Retinal pigment epithelial cell (primary cell): ENCODE measurements at places on chromosomes 11 and 22.

- peak; percentile 94 for DNase-seq
These were observed 113.6 kb downstream of the MICAL3 start for GRCh38 chr22:17910561-17911311.

- peak; percentile 37 for DNase-seq
These were observed 1.8 kb upstream of the FIBIN start for GRCh38 chr11:26992031-26992541.

- no peak for DNase-seq
These were observed 23.2 kb downstream of the SMIM38 start for GRCh38 chr11:69178819-69179482.

DNA sequence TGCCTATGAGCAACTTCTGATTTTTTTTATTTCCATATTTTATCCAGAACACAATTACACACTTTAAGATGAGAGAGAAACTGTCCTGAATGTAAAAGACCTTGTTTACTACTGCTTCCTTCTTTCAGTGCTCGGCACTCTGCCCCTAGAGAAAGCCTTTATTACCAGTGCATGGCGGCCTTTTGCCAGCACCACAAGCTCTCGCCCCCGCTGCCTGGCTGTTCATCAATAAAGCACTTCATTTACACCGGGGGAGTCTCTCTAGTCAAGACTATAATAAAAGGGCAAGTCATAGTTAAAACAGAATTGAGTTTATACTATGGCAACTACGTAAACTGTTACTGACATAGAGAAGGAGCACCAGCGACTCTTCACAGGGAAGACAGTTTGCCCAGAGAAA lies 259.5 kb downstream of the CADM1 start:
- DNase-seq: no peak

- DNase-seq: no peak
These were observed 673.0 kb downstream of the OPCML start for GRCh38 chr11:132859306-132859705.

- DNase-seq: no peak
These were observed 23.4 kb downstream of the CELSR1 start for GRCh38 chr22:46513908-46514550.

GRCh38 chr11:122804161-122804560 lies 34.1 kb upstream of the CRTAM start:
- no peak for DNase-seq

DNA sequence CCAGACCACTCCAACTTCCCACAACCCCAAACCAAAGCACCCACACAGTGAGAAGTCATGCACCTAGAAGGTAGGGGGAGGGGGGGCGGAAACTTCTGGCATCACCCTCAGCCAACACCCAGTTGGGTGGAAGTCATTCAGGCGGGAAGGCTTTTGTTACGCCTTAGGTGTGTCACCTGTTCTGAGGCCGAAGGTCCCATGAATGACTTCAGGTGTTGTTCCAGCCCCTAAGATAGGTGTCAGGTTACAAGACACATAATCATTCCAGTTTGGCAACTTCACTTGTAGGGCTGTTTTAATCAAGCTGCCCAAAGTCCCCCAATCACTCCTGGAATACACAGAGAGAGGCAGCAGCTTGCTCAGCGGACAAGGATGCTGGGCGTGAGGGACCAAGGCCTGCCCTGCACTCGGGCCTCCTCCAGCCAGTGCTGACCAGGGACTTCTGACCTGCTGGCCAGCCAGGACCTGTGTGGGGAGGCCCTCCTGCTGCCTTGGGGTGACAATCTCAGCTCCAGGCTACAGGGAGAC lies at the start of gene TMPRSS4:
Gene TMPRSS4, plus strand, starts transcription at position 325 of the 528 bp plus-strand sequence. CDS start 225 bp downstream, outside the sequence.
- DNase-seq: no peak

DNA sequence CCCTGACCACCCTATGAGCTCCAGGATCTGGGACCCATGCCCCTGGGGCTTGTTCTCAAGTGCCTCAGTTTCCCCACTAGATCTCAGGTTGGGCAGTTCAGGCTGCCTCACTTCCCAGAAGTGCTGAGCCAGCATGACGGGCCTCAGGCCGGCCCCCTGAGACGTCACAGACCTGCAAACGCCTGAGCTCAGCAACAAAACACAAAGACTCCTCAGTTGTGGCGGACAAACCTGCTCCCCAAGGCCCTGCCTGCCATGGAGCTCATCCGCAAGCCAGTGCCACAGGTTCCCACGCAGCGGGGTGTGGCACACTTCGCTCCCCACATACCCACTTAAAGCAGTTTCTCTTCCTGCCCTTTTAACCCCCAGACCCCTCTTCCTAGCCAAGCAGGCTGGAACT lies 45.2 kb downstream of the NECTIN1 start:
- DNase-seq: no peak

DNA sequence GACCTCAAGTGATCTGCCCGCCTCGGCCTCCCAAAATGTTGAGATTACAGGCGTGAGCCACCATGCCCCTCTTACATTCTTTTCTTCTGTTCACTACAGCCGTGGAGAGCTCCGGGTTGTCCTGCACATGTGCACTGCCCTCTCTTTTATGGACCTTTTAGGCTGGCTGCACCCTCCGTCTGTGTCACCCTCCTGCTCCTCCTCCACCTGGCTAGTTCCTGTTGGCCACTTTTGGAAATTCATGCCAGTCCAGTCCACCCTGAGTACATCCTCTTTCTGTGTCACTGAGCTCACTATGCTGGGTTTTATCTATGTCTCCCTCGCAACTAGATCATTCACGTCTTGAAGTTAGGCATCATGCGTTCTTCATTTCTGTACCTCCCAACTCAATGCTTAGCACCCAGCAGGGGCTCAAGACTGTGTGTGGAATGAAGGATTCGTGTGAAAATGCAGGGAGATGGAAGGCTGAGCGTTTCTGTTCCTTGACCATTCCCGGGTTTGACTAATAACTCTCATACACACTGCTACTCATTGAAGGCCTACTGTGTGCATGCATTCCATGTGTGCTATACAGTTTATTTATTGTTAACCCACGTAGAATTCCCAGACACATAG lies 60.6 kb downstream of the PTPRJ start:
- no peak for DNase-seq

GRCh38 chr11:17571431-17572358 lies 24.6 kb downstream of the OTOG start:
- DNase-seq: no peak

GRCh38 chr11:126560221-126560620 lies 204.7 kb downstream of the ST3GAL4 start:
- DNase-seq: no peak

DNA sequence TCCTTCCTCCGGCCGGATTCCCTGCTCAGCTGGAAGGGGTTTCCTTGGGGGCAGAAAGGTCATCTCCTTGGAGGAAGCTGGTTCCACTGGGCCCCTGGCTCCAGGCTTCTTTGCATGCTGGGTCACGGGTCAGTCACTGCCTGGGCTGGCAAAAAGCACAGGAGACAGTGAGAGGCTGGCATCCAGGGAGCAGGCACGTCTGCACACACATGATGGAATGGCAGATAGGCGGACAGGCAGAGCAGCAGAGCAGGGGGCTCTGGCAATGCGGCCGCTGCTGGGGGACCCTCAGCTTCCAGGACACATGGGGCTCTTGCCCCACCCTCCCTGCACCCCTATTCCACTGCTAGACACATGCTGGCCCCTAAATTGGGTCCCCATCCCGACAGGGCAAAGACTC lies 40.4 kb downstream of the C11orf58 start:
- no peak for DNase-seq

DNA sequence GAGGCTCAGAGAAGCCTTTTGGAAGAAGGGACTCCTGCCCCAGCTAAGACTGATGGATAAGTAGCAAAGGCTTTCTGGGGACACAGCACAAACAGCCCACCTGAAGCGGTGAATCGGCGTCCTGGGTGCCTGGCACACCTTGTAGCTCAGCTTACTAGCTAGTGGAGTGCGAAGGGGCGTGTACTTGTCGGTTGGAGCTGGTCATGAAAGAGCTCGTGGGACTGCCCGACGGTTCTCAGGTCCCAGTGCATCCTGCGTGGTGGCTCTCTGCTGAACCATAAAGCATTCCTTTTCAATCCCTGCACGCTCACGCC lies 690 bp upstream of the UVRAG start:
- peak; percentile 41 for DNase-seq

GRCh38 chr22:25928038-25928437 lies 186.1 kb downstream of the MYO18B start:
- DNase-seq: no peak

DNA sequence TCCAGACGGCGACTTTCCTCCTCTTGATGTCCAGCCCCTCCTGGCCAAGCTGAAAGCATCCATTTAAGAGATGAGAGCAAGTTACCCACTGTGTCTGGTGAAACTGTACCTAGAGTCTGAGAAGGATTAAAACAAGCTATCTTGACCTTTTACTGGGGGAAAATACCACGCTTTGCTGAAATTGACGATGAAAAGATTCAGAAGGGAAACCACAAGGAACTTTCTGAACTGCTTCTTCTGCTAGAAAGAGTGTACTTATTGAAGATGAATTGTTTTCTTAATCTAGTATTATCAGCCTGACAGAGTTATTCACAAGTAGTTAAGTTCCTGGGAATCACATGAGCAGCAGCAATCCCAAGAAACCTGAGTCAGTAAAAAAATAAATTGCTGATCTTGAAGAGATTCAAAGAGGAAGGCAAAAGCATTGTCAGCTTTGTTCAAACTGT lies 13.1 kb upstream of the MS4A6A start:
- DNase-seq: no peak

DNA sequence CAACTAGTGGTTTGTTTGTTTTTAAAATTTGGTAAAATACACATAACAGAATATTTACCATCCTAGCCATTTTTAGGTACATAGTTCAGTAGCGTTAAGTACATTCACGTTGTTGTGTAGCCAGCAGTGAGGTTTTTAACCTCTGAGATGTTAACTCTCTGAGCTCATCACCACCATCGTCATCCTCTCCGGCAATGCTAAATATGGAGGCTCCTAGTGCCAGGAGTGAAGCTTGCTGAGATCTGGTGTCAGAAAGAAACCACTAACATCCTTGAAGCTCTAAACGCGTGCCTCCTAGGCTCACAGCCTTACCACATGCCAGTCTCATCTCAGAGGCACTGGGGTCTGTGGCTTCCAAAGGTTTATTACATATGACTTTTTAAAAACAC lies 330.2 kb upstream of the B3GAT1 start:
- no peak for DNase-seq

DNA sequence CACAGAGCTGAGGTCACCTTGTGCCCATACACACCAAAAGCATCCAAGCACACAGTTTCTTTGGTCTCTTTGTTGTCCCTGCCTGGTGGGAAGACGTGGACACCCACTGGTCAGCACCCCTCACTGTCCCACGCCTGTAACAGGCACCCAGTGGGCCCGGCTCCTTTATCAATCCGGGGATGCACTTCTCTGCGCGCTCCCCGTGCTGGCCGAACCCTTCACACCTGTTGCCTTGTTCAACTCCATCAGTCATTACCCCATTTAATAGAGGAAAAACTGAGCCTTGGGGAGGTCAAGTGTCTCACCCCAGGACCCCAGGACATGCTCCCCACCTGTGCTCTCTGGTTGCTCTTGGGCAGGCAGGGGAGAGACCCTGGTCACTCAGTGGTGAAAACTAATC lies 49.7 kb upstream of the FGF3 start:
- DNase-seq: no peak

DNA sequence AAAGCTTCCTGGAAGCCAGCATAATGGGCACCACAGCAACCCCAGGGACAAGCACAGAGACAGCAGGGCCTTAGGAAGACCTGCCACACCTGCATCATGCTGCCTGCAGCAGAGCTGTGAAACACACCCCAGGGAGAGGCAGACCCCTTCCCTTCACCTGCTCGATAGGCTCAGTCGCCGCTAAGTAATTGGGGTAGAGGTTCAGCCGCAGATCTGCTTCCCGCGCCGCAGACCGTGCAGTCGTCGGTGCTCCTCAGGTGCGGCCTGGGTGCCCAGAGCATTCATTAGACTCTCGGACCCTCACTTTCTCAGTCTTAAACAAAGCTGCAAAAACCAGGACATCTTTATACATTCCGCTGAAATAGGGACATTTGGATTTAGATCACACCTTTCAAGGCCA lies 2.9 kb downstream of the DUSP18 start:
- DNase-seq: no peak

GRCh38 chr11:120133216-120134105 lies 4.5 kb downstream of the TRIM29 start:
- no peak for DNase-seq

DNA sequence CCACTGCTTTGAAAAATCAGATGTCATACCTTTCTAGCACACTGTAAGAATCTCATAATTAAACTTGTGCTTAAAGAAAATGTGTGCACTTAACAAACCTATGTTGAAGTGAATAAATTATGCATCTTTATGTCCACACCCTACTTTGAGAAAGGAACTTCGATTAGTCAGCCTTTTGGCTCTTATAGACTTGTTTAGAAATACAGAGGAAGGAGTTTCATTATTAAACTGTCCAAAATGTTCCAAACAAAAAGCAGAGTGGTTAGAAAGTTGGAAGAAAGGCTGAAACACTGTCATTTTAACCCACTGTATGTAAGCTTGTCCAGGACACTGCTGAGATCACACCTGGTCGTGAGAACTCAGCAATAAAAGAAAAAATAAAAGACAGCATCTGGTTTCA lies 863.2 kb upstream of the CHORDC1 start:
- no peak for DNase-seq

GRCh38 chr11:113603277-113604059 lies 102.6 kb downstream of the TMPRSS5 start:
- DNase-seq: no peak

- no peak for DNase-seq
These were observed 364.0 kb upstream of the FAT3 start for GRCh38 chr11:91860661-91861060.

DNA sequence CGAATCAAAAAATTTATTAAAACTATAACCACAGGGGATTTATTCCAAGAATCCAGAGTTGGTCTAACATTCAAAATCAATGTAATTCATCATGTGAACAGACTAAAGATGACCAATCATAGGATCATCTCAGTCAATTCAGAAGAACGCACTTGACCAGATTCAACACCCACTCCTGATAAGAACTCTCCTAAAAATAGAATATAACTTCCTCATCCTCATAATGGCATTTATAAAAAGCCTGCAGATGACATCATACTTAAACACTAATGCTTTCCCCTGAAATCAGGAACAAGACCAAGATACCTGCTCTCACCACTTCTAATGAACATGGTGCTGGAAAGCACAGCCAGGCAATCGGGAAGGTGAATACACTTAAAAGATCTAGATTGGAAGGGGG lies 10.5 kb upstream of the MUC2 start:
- no peak for DNase-seq

- DNase-seq: peak; percentile 43
These were observed 452.9 kb downstream of the MN1 start for GRCh38 chr22:27348634-27349033.

GRCh38 chr11:57778318-57779037 lies 16.9 kb downstream of the CTNND1 start:
- peak; percentile 100 for DNase-seq

GRCh38 chr22:43516386-43516785 lies 104.6 kb downstream of the MPPED1 start:
- DNase-seq: no peak

DNA sequence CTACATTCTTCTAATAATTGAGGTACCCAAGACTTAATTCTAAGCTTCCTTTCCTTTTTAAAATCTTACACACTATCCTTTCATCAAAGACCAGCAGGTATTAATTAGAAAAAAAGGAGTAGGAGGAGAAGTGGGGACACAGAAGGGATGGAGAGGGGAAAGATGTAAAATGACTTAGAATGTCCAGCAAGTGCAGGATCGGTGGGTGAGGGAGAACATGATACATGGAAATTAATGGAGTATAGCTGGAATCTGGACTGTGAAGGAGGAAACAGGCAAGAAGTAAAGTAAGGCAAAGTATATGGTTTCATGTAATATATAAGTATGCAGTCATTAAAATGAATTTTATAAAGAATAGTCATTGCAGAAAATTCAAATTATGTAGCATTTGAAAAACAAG lies 63.7 kb upstream of the SC5D start:
- DNase-seq: no peak
